NCI-H1105 (cell line): ENCODE measurements at places on chromosomes 7 and 10.

GRCh38 chr7:54397836-54398612 lies 144.2 kb upstream of the VSTM2A start:
- DNase-seq = no peak

DNA sequence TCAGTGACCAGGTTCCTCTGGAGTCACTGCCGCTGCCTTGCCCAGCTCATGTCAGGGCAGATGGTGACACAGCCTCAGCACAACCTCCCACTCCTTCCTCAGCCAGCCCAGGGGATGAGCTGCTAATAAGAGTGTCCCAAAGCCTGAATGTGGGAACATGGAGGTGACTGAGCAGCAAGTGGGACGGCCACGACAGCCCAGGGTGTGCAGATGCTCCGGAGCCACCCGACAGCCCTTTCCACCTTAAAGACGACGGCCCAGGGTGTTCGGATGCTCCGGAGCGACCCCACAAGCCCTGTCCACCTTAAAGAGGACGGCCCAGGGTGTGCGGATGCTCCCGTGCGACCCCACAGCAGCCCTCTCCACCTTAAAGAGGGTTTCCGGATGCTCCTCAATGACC lies 89.2 kb downstream of the DIP2C start:
- no peak for DNase-seq

GRCh38 chr10:29430101-29430500 lies 141.2 kb downstream of the LYZL1 start:
- no peak for DNase-seq

- no peak for DNase-seq
Measured at GRCh38 chr7:16810112-16810511, 5.3 kb upstream of the AGR2 start.

GRCh38 chr10:44980309-44981171 lies 1.9 kb upstream of the DEPP1 start:
- DNase-seq = no peak

DNA sequence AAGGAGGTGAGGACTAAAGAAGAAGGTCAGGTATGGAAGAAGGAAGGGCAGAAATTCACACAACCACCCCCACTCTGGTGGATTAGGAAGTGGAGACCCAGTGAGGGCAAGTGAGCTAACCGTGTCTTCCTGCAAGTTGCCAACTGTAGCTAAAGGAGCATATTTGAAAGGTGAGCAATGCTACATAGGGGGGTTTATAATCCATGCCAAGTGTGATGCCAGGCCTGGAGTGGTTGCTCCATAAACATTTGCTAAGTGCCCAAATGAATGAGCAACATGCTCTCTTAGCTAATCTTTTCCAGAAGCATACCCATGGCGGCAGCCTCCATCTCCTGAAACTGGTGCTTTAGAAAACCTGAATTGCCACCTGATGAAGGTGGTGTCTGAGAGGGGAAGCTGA lies 121.6 kb downstream of the LRRC18 start:
- DNase-seq = no peak

DNA sequence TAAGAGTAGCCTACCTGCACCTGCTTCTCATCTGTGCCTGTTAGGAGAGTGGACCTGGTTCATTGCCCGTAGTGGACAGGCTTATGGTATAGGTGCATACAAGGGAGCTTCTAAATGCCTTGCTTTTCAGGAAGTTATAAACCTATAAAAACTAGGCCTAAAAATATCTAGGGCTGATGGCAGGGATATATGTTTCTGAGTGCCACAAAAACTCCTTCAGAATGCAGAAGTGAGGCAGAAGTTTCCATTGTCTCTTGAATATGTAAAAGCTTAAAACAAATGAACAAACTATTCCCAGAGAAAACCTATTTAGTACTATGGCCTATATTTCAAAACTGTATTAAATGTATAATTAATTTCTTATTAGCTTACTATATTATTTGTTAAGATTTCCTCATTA lies 91.8 kb downstream of the RNLS start:
- DNase-seq = no peak

- peak; percentile 27 for DNase-seq
Measured at GRCh38 chr10:126387041-126387921, 996 bp downstream of the ADAM12 start.

- DNase-seq = no peak
Measured at GRCh38 chr10:80382989-80383388, 25.4 kb upstream of the PRXL2A start.

GRCh38 chr10:52210161-52210560 lies 103.9 kb upstream of the DKK1 start:
- no peak for DNase-seq

- no peak for DNase-seq
Measured at GRCh38 chr10:123326674-123327073, 172.5 kb downstream of the BUB3 start.

- DNase-seq = no peak
Measured at GRCh38 chr10:11813177-11813576, 10.0 kb upstream of the PROSER2 start.

GRCh38 chr10:48799341-48800006 lies 114.8 kb downstream of the WDFY4 start:
- DNase-seq = no peak

DNA sequence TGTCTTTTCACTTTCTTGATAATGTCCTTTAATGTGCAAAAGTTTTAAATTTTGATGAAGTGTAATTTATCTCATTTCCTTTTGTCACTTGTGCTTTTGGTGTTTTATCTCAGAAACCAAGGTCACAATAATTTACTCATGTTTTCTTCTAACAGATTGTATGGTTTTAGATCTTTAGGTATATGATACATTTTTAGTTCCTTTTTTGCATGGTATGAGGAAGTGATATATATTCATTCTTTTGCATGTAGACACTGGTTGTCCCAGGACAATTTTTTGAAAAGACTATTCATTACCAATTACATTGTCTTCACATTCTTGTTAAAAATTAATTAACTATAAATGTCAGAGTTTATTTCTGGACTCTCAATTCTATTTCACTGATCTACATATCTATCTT lies 39.8 kb upstream of the GPR22 start:
- DNase-seq = no peak

- DNase-seq = no peak
Measured at GRCh38 chr10:62045765-62046521, 144.4 kb downstream of the ARID5B start.

DNA sequence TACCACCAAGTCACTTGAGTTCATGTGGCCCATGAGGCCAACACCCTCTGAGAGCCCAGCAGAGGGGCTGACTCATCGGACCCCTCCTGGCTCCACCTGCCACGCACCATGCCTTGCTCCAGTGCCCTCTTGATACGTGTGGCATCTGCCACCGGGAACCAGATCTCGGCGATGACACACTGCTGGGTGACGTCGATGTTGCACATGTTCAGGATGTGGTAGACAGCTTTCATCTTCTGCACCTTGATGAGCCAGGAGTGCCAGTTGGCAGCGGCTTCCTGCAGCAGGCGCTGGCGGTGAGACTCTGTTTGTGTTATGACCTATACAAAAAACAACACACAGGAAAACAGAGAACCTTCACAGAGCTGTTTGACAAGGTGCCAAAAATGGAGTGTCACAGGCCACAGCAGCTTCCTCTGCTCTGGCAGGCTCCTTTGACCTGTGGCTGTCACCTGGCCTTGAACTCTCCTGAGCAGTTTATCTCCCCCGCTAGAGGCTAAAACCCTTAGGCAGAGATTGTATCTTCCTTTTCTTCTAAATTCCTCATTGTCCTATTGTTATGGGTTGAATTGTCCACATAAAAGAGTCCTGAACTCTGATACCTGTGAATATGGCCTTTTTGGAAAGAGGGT lies 45.2 kb upstream of the TMEM213 start:
- DNase-seq = peak; percentile 82

DNA sequence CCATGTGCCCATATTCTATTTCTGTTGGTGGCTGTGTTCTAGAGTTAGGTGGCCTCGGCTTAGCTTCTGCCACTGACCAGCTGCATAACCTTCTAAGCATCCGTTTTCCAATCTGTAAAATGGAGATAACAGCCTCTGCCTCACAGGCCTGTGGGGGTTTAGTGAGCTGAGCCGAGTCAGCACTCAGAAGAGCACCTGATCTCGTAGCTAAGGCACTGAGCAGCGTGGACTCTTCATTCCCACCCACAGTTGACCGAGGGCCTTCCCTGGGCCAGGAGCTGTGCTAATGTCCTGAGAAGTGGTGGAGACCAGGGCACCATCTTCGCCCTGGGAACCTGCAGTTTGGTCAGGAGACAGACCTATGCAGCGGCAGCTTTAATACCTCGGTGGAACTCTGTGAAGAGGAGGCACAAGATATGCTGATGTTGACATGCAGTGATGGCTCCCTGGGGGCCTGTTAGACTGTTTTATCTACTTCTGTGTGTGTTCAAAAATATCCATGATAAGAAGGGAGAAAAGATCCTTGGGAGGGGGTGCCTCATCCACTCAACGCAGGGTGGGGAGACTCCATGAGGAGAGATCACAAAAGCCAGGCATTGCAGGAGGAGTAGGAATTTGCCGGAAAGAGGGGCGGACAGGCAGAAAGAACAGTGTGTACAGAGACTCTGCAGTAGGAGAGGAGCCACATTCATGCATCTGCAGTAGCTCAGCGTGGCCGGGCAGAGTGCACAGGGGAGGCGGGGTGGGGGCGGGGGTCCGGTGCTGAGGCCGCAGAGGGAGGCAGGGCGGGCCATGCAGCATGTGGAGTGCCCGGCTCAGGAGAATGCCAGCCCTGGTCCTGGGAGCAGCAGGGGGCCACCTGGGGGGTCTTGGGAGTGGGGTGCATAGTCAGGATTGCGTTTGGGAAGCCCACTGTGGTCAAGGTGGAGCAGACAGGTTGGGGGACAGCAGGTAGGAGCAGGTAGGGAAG lies 136.8 kb downstream of the C10orf105 start:
- DNase-seq = no peak

- DNase-seq = peak; percentile 40
Measured at GRCh38 chr10:124403548-124403947, 15.2 kb downstream of the OAT start.

- DNase-seq = no peak
Measured at GRCh38 chr7:21946222-21946709, 567 bp upstream of the CDCA7L start.

- DNase-seq = no peak
Measured at GRCh38 chr7:140074780-140075179, 12.0 kb upstream of the PARP12 start.

DNA sequence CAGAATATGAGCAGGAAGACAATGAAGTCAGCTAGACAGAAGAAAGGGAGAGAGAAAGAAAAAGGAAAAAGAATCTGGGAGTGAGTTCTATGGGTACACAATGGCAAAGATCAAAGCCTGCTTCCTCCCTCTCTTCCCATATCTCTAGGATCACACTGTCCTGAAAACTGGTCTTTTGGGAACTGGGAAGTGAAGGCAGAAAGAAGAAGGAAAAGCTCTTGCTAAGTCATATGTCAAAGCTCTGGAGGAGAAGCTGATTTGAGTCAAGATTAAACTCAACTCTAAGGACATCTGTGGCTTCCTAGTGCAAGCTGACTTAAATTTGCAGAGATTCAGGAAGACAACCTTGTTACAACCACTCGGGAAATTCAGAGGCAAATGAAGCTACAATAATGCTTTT lies 147.5 kb downstream of the DOCK4 start:
- DNase-seq = no peak
